Stimulated activated CD4-positive, alpha-beta T cell treated with anti-CD3 and anti-CD28 coated beads, Interleukin-2, amount 100 ng/mL, for 48 hours (primary cell): ENCODE measurements at places on chromosomes 6 and 20.

DNA sequence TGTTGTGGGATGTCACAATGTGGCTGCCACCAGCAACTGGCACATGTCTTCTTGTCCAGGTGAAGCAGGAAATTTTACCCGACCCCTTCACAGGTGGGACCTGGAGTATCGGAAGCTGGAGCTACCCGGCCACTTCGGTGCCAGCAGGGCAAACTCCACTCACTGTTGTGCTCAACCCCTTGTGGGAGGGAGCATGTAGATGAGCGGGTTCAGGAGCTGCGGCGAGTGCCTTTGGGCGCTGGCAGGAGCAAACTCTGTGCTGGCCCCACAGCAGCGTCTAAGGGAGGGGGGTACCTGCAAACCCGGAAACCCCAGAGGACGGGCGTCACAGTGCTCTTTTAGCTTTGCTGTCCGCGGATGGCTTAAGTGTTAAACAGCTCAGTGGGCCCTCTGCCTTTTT is 20.7 kb upstream of the SULF2 start:
- no peak for DNase-seq

GRCh38 chr20:25376886-25377285 is 13.7 kb downstream of the ABHD12 start:
- no peak for DNase-seq

- no peak for DNase-seq
Observed at GRCh38 chr6:81767163-81767891, 14.8 kb upstream of the TENT5A start.

DNA sequence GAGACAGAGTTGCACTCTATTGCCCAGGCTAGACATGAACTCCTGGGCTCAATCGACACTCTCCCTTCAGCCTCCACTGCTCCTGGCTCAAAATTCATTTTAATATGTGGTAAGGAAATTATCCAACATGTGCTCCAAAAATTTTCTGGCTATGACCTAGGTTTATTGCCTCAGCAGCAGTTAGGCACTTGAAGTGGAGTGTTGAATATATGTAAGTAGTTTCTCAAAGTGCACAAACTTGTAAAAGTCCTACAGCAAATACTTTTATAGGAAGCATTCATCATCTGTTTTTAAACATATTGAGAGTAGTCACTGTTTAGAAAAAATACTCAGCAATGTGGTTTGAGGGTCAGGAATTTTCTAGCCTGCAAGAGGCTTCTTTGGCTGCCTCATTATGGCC is 13.2 kb downstream of the FILIP1 start:
- no peak for DNase-seq

DNA sequence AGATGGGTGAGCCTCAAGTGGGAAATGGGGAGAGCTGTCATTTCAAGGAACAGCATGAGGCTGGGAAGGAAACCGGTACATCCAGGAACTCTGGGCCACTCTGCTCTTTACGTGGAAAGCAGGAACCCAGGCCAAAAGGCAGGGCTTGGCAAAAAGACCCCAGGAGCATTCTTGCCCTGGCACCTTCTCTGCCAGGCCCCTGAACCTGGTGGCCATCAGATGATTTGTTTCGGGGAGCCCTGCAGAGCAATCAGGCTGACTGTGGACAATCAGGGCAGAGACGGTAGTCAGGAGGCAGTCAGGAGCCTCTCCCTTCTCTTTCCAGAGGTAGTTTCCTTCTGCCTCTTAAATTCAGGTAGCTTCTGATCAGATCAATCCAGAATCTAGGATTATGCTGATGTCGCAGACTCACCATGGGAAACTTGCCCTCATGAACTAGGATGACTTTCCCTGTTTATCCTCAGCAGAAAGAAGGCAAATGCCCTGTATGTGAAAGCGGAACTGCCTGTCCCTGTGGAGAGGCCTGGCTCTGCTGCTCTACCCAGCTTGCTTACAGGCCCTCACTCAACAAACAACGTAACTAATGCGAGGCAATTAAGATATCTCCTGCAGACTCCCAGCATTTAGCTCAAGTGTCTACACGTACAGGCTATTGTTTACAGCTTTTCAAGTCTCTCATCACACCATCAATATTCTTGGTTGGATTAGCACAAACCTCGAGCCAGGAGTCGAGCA is 36.6 kb downstream of the EZR start:
- DNase-seq, result no peak

DNA sequence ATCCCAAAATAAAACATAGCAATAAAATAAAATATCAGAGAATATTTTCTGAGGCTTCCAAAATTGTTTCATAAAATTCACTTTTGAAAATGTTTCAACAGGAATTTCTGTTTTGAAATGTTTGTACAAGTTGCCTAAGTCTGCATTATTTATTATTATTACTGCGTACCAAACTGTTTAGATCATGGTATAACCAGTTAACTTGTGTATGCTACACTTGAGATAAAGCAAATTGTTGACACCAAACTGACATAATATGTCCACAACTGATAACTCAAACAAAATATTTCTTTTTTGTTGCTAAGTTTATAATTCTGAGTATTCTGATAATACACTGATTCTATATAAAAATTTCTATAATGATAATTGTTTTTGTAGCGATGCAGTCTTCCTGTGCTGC is 531.8 kb upstream of the EYS start:
- DNase-seq, result no peak

GRCh38 chr20:36924167-36925045 is 27.1 kb downstream of the SAMHD1 start:
- DNase-seq, result no peak
